ENCODE measurements at places on chromosomes 2 and 18. TPM values are rescaled to one million over a fixed set of nuclear protein-coding genes. Genes with fewer than 3 reads are reported as not detected.

Gene TMEM163
- 1.6 TPM for polyA plus RNA-seq

Gene CRYGD
- polyA plus RNA-seq, result not detected

Gene HS6ST1
- polyA plus RNA-seq, result 51.6 TPM

Gene IRS1
- 14.0 TPM for polyA plus RNA-seq

GRCh38 chr18:40810372-40810771 lies 1144.7 kb upstream of the PIK3C3 start:
- DNase-seq, result no peak

DNA sequence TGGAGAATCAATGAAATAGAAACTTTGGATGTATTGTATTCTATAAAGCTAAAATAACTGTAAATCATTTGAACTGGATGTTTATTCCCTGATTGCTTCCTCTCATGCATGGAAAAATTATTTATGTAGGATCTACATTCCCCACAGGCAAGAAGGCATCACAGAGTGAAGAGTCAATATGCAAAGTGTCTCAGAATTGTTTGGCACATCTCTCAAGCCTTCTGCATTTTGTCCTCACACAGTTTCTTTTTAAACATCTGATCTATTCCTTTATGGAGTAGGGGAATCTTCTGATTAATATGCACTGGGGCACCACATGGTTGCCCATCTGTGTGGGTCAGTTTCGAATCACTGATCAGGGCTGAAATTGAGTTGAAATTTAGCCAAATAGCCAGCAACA lies 465.4 kb downstream of the ZNF804A start:
- no peak for DNase-seq

DNA sequence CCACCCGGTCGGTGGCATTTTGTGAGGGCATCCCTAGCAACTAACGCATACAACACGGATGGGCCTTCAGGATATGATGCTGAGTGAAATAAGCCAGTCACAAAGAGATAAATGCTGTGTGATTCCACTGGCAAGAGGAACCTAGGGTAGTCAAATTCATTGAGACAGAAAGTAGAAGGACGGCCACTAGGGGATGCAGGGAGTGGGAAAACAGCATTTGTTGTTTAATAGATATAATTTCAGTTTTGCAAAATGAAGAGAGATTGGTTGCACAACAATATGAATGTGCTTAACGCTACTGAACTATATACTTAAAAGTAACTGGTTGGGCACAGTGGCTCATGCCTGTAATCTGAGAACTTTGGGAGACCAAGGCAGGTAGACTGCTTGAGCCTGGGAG lies 112.9 kb downstream of the AFF3 start:
- DNase-seq, result no peak

DNA sequence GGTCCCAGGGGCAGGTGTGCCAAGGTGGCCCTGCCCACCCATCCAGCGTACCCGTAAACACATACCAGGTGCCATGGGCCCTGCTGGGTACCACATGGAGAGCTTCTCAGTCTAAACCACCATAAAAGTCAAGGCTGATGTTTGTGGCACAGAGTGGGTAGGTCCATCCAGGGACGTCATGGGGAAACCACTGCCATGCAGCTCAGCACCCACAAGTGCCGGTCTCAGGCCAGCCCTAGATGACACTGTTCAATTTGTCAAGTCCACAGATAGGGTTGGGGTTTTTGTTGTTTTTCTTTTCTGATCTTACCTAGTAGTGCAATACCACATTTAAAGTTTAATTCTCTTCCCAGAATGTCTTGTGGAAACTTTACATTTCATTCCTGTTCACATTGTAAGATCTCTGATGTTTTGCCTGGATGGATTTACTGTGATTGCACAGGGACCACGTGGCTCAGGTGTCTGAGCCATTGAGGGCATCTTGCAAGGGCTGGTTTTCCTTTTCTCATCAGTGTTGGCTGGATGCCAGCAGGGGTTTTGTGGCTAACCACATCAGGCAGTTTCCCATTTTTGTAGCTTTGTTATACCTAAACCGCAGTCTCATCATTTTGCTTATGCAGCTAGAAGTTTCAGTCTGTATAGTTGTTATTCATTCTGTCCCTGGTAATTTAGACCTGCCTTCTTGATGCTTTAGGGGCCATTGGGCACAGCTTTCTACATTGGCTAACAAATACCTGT lies 64.7 kb downstream of the STK25 start:
- DNase-seq, result no peak

All from left renal pelvis (tissue), 4 donors.